SW480 (cell line): ENCODE measurements at places on chromosomes 16 and 17.

DNA sequence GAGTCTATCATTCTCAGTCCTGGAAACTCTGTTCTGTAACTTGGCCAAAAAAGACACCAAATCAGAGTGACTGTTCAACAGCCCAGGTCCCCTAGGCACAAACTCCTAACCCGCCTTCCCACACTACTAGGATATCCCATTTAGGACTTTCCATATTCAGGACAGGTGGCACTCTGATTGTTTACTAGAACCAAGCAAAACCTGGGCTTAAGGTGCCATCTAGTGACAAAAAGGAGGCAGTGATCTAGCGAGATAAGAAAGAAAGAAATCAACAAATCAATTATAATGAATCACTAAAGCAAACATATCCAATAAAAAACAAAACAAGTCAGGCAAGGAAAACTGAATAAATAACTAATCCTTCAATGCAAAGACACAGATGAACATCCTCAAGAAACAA is 203.9 kb downstream of the CEP112 start:
- DNase-seq, result peak; percentile 95

DNA sequence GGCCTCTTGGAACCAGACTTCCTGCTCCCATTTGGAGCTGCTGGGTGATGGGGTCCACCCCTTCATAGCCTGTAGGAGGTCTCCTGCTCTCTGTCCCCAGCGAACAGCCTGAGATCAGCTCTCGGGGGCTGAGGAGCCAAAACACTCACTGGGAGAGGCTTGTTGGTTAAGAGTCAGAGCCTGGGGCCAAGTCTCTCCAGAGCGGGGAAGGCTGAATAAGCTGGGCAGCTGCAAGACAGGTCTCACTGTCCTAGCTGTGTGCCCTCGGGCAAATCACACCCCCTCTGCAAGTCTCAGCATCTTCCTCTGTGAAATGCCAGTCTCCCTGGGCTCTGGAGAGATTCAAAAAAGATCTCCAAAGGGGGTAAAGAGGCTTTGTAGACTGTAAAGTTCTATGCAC is 174.6 kb downstream of the WSCD1 start:
- DNase-seq, result no peak

GRCh38 chr16:70653809-70654771 is 7.7 kb downstream of the IL34 start:
- peak; percentile 61 for DNase-seq

DNA sequence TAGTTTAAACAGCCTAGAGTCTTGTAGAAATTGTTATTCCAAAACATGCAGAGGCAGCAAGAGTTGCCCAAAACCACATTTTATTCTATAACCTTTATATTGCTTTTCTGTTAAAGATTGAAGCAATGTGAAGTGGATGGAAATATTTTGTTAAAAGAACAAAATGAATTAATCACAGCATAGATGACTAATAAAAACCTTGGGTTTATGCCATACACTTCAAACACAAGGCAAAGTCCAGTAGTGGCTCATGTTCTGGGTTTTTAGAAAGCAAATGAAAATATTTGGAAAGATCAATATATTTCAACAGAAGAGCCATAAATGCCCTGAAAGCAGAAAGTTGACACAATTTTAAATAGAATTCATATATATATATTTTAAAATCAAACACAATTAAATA is 36.7 kb upstream of the ULK2 start:
- DNase-seq, result no peak

GRCh38 chr17:77865716-77866115 is 92.8 kb upstream of the TNRC6C start:
- no peak for DNase-seq

- DNase-seq, result no peak
These were observed 390.3 kb upstream of the CCL2 start for GRCh38 chr17:33864758-33865229.

DNA sequence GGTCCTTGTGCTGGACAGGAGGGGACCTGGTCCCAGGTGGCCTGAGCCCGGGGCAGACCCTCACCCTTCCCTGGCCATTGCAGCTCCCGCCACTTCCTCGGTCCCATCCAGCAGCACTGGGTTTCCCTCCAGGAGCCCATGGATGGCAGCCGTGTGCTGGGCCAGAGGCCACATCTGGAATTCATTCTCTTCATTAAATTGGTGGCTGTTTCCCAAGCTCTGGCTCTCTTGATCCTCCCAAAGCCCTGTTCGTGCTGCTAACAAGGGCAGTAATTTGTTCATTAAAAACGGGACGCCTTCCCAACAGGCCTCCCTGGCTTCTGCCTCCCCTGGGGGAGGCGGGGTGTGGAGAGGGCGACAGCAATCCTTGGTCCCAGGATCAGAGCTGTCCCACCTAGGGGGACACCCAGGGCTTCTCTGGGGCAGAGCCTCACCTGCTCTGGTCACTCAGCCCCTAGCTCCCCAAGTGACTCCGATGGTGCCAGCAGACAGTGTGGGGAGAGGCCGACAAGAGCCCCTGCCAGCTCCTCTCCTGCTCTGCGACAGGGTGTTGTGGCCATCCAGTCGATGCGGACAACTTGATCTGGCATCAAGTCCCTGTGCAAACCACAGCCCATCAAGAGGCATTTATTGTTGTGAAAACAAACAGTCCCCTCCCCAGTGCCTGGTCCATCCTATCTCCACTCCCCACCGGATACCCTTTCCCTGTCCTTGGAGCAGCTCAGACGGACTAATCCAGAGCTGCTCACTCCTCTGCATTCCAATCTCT is 44.0 kb downstream of the SDK2 start:
- no peak for DNase-seq

DNA sequence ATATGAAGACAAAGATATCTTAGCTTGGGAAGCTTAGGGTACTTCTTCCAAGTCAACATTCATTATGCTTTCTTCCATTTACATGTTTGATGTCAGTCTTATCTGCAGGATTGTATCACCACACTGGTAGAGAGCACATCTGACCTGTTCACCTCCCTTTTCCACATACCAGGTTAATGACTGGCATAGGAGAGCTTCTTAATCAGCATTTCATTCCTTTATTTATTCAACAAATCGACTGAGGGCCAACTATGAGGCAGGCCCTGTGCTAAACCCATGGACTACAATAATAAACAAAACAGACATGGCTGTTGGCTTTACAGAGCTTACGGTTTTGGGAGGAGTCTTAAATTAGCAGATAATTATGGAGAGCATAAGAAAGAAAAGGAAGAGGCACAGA is 378.1 kb upstream of the CDH11 start:
- DNase-seq, result no peak

DNA sequence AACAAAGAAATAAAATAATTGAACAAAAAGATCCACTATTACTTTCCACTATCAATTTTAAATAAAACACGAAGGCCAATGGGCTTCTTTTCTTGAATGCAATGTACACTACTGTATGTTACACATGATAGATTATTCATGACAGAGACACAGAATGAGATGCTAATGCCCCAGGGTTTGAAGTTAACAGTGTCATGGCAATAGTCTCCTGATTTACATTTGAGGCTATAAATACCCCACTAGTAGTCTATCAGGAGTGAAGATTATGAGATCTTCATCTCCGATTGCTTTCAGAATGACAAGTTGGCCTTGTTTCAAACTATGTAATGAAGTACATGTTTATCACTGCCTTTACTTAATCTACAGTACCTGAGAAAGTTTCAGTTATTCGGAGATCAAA is 84.4 kb downstream of the RPGRIP1L start:
- no peak for DNase-seq

GRCh38 chr17:13874134-13874533 is 195.2 kb upstream of the COX10 start:
- no peak for DNase-seq

DNA sequence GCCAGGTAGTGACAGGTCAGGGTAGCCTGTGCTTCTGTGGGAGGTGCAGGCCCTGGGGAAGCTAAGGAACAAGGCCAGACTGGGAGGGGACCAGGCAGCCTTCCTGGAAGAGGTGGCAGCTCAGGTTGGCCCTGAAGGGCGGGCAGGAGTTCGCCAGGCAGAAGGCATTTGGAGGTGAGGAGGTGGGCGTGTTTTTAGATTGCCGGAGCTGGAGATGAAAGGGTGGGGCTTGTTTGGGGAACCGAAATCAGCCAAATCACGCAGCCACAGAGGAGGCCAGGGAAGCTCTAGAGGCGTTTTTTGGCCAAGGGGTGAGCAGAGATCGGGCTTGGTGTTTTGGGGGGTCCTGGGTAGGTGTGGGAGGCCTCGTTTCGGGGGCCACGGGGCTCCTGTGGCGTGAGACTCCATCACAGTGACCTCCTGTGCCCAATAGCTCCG is 7.6 kb downstream of the ADCY7 start:
- no peak for DNase-seq

DNA sequence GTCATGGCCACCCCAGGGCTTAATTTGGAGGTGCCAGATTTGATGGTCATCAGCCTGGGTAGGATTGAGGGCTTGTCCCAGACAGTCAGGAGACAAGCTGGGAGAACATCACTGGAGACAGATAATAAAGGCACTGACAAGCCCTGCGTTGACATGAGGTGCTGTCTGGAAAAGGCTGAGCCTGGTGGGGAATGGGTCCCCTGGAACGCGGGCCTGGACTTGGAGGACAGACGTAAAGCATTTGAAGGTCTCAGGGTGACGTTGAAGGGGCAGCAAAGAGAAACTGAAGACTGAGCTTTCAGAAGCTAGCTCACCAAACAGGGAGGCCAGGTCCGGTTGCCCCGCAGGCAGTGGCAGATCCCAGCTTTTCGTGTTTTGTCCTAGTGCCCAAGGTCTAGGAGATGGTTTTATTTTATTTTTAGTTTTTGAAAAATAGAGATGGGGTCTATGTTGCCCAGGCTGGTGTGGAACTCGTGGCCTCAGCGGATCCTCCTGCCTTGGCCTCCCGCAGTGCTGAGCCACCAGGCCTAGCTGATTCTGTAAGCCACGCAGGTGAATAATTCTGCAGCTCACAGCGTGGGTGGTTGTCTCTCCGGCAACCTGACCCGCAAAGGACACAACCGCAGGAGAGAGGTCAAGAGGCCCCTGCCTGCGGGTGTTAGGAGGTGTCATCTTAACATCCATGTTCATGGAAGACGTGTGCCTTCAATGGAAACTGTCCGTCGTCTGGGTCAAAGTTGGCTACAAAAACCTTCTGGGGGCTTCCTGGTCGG is 37.6 kb downstream of the METRNL start:
- no peak for DNase-seq

- no peak for DNase-seq
These were observed 1.5 kb upstream of the SOX8 start for GRCh38 chr16:979859-980594.

DNA sequence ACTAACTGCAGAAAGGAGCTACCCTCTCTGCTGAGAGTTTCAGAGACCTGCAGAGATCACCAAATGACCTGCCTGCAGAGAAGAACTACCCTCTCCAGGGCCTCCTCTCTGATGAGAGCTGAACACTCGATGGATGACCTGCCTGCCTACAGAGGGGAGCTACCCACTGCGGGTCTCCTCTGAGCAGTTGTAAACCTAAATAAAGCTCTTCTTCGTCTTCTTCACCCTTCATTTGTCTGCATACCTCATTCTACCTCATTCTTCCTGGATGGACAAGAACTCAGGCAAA is 24.2 kb downstream of the SSH2 start:
- no peak for DNase-seq

DNA sequence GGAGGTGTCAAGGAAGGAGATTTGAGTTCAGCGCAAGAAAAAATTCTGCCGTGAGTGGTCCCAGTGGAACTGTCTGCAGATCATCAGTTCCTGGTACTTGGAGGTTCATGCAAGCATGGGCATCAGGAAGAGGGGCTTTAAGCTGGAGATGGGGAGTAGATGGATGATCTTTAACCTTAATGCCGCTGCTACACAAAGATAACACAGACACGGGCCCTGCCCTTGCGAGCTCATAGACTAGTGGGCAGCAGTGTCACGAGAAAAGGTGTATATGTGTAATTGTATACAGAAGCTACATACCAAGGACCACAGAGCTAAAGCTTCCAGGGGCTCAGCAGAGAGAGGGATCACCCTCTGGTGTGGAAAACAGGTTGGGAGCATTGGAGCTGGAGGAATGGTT is 33.6 kb downstream of the PRSS54 start:
- no peak for DNase-seq

- no peak for DNase-seq
These were observed 349.2 kb upstream of the HSBP1 start for GRCh38 chr16:83458612-83459011.

GRCh38 chr16:49695782-49696413 is 160.0 kb downstream of the ZNF423 start:
- no peak for DNase-seq

DNA sequence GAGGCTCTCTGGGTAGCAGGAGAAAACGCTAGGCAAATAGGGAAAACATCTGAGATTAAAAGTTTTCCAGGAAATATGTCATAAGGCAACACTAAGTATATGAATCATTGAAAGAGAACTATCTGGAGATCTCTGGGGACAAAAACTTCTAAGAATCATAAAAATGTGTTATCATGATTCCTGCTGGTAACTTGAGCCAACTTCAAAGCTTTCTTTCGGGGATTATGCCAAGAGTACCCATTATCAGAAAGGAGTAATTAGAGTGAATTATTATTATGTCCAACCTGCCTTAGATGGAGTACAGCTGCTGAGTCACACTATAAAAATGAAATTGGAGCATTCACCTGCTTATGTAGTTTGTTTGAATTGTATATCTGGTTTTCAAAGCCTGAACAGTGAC is 488.5 kb upstream of the SOX9 start:
- DNase-seq, result peak; percentile 75

DNA sequence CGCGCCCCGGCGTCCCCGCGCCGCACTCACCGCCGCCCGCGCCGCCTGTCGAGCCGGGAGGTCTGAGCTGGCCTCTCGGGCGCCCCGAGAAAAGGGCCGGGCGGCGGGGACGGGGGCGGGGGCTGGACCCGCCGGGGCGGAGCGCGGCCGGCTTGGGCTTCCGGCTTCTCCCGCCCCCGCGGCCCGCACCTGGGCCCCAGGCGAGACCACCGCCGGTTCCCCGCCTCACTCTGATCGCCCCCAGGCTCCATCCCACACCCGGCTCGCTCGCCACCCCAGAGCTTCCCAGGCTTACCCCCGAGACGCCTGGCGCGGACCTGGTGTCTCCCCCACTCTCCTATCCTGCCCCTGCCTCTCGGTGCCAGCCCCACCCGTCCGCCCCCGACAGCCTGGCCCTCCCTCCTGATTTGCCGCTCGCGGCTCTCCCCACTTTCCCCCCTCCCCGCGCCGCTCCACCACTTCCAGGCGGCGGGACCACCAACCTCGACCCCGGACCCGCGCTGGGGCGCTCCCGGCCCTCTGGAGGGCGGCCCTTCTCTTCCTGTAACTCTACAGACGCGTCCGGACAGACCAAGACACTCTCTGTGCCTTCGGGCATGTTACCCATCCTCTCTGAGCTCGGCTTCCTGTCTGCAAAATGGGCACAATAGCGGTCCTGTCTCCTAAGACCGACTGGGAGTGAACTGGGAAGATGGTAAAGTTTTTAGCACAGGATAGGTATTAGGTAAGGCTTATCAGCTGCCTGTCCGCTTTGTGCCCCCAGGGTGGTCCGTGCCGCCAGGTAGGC is at the start of gene LITAF:
LITAF (minus strand) TSS at position 64 of the 787 bp plus-strand sequence. CDS start 30,189 bp downstream, outside the sequence.
- peak; percentile 34 for DNase-seq

- DNase-seq, result no peak
These were observed 410.8 kb downstream of the CDH11 start for GRCh38 chr16:64711026-64711425.
